Inflammatory macrophage treated with lipopolysaccharide for 1 hour (primary cell): ENCODE measurements at places on chromosomes 5 and 9.
A peak's percentile ranks its signal among the peaks of the same experiment; 100 is the strongest.

GRCh38 chr9:124018730-124019697, 7.4 kb downstream of the LHX2 start:
- DNase-seq = no peak

DNA sequence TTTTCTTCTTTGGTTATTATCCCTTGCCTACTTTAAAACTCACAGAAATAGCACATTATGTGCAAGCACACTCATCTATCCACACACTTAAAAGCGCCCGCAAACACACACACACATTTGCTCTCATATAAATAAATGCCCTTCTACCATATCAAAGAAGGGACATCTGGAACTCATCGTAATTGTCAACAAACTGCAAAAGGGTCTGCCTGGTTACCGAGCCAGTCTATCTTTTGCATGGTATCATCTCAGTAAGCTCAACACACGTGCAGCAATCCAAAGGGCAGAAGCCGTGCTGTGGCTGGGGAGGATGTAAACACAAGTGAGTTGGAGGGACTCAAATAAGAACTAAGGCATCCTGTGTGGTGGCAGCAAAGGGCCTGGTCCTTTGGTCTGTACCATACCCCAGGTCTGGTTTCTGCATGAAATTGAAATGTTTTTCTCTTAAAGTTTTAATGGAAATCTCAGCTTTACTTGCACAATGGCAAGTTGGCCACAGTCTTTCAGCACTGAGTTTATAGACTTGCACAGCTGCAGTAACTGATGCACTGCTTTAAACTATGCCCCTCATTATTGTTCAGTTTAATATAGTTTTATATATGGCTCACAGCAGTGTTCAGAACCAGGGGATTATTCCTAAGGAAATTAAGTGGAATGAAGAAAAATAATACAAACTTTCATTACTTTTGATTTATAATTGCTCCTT, 331.0 kb downstream of the ADAMTS6 start:
- no peak for DNase-seq

DNA sequence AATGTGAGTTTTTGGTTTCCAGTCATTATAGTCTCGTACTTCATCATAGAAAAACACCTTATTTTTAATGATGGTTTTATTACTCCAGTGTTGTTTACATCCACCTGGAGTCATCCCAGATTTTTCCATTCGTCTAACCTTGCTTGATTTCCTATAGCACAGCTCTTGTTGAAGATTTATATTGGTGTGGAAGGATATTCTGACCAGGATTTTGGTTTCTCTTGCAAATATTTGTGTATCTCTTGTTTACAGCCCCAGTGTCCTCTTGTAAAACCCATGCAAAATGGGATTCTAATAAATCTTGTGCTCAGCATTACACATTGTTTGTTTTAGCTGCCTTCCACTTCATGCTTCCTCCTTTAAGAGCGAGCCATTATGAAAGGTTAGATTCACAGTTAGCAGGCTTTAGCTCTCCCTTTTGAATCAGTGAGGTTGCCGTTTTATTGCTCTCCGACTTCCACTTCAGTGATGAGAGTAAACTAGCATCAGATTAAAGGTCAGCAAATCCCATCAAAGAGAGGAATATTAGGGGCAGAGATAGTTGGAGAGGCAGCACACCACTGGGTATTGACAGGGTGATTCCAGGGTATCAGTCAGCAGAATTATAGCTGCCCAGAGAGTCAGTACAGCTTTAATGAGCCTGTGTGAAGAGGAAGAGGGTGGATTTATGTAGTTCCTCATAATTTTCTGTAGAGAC, 157.1 kb downstream of the PBX3 start:
- peak; percentile 54 for DNase-seq

GRCh38 chr5:147040856-147041255, 162.3 kb upstream of the PPP2R2B start:
- DNase-seq = no peak

- no peak for DNase-seq
These were observed 69.3 kb downstream of the AMBP start for GRCh38 chr9:114008667-114009410.

- DNase-seq = peak; percentile 44
These were observed 111.2 kb downstream of the LRRC70 start for GRCh38 chr5:62689599-62690368.

DNA sequence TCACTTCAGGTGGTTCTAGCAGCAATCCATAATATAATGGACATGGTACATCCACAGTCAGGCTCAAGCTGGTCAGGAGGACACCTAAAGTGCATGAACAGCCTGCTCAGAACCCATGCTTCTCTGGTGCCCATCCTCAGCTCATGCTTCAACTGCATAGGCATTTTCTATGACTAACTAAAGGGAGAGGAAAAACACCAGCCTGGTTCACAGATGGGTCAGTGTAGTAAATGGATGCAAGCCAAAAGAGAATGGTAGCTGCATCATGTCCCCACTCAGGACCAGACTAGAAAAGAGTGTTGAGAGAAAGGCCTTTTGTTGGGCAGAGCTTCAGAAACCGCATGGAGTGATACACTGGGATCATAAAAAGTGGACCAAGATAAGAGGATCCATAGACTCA, 556.6 kb downstream of the TLE1 start:
- DNase-seq = no peak

GRCh38 chr9:90629991-90630390, 12.6 kb downstream of the DIRAS2 start:
- no peak for DNase-seq

- DNase-seq = no peak
These were observed 28.7 kb downstream of the FBXW2 start for GRCh38 chr9:120764476-120764875.

DNA sequence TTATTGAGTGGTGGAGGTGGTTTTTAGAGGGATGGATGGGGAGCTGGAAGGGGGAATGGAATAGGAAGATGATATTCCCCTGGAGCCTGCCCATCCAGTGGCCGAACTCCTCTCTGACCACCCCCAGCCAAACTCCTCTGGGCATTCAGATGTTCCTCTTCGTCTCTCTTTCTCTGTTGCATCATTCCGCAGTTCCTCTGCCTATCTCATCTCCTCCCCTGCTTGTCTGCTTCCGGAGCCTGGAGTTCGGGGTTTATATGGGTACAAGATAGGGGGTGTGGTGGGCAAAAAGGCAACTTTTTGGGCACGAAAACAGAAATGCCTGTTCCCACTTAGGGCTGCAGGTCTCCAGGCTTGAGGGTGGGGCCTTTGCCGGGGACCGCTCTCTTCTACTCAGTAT, 12.2 kb upstream of the CDK5RAP2 start:
- no peak for DNase-seq

DNA sequence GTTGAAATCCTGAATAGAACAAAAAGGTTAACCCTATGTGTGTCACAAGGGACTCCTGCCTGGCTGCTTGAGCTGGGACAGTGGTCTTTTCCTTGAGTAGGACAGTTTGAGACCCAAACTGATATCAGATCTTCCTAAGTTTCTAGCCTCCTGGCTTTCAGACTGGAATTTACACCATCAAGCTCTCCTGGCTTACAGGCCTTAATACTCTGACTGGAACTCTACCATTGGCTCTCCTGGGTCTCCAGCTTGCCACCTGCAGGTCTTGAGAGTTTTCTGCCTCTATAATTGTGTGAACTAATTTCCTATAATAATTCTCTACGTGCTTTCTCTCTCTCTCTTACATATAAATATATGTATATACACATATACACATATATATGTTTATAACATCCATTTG, 112.5 kb downstream of the PRR16 start:
- DNase-seq = no peak

DNA sequence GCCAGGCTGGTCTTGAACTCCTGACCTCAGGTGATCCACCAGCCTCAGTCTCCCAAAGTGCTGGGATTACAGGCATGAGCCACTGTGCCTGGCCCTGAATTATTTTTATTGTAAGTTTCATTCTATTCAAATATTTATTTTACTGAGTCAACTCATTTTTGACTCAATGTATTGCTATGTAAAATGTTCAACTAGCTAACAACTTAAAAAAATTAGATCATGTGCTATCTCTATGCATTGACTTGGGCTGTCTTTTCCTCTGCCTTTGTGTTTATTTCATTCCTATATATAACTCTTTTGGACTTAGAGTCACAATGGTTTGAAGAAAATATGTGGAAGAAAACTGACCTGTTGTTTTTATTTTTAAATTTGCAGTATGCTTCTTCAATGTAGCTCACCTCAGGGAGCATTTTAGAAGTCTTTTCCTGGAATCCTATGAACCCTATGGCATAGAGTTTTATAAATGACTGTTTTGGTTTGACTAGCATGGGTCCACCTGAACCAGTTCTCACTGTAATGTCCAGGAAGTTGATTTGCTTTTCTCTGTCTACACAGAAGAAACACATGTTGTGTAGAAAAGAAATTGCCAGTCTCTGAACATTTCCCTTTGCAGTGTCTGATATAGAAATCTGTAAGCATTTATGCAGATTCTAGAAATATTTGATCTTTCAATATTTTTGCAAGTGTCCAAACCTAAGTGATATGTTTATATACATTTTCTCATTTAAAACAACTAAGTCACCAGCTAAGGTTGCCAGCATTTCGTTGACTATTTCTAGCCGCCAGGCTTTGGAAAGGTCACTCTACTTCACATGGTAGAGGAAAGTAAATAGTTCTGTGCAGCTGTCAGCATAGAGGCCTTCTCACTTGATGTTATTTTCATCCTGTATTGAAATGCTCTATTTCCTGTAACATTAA, 138.8 kb downstream of the PCSK1 start:
- DNase-seq = no peak

GRCh38 chr9:26548781-26549290, 343.8 kb downstream of the CAAP1 start:
- DNase-seq = no peak

- no peak for DNase-seq
These were observed 97.8 kb downstream of the C9orf152 start for GRCh38 chr9:110110154-110110553.

- no peak for DNase-seq
These were observed 14.6 kb downstream of the FGF1 start for GRCh38 chr5:142671266-142671665.

- DNase-seq = no peak
These were observed 155.7 kb downstream of the DROSHA start for GRCh38 chr5:31375999-31376720.

GRCh38 chr9:97910357-97910756, 11.9 kb downstream of the TRMO start:
- no peak for DNase-seq

DNA sequence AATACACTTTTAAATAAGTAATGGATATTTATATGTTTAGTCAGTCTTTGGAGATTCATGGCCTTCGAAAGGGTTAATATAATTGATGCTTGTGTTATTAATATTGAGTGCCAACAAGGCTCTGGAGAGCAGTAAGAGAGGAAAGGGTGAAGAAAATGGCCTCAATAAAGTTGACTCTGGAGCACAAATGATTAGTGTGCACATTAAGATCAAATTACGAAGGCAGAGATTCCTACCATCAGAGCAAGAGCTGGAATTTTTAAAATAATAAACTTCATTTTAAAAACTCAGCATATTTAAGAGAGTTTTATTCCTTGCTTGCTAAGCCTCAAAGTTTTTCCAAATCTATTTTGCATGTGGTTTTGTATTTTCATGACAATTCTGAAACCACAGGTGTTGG, 14.8 kb downstream of the SLC44A1 start:
- DNase-seq = no peak

DNA sequence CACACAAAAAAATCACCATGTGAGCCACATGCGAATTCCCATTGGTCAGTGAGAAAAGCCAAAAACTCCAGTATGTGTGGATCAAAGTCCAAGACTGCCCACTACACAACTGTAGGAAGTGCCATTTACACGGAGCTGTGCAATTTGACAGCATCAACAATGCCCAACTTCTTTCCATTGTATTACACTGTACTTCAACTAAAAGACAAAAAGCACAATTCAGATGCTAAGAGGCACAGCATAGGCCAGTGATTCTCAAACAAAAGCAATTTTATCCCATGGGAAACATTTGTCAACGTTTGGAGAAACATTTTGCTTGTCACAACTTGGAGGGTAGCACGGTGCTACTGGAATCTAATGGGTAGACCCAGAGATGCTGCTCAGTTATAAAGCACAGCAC, 39.8 kb downstream of the IARS1 start:
- no peak for DNase-seq

GRCh38 chr9:70816316-70816715, 305.1 kb downstream of the TRPM3 start:
- DNase-seq = no peak

GRCh38 chr5:132394667-132395259, 25.3 kb downstream of the SLC22A5 start:
- no peak for DNase-seq

GRCh38 chr5:174073122-174073660, 27.7 kb downstream of the NSG2 start:
- DNase-seq = no peak

- no peak for DNase-seq
These were observed 59.6 kb upstream of the TBC1D2 start for GRCh38 chr9:98315067-98315453.

DNA sequence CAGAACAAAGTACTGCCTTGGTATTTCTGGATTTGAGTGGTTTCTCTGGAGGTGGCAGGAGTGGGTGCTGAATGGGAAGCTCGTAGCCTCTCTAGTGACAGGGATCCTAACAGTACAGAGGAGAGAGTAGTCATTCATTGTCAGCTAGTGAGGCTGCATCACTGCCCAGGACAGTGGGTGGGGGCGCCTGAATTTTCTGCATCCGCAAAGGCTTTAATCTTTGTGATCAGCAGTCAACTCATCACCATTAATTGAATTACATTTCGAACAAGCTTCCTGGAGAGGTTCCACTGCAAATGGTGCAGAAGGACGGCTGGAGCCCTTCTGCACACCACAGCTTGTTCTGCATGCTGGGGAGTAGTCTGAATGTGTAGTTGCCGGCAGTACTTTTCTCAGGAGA, 77.5 kb downstream of the HSPA4 start:
- no peak for DNase-seq

- DNase-seq = no peak
These were observed 17.2 kb downstream of the PPARGC1B start for GRCh38 chr5:149747141-149747832.

GRCh38 chr5:89110916-89111646, 228.1 kb upstream of the MEF2C start:
- DNase-seq = peak; percentile 17

DNA sequence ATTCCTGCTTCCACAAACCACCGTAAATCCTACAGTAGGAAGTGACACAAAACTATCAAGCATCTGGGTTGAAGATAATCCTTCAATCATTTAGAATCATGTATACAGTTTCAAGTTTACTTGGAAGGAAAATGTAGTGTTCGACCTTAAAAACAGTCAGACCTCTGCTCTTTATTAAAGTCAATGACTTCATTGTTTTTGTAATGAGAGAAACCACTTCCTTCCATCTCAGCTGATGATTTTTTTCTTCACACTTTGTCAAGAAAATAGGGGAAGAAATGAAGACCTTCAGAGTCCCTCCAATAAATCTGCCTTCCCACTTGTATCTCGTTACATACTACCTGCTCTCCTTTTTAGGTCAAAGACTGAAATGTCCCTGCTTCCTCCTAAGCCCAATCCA, 30.1 kb downstream of the TUSC1 start:
- DNase-seq = no peak

- no peak for DNase-seq
These were observed 141.4 kb upstream of the RGS7BP start for GRCh38 chr5:64364426-64364825.
